ENCODE measurements at places on chromosomes 13 and 19.

GRCh38 chr19:39246951-39247669 is 1.5 kb downstream of the IFNL4 start:
- no peak for DNase-seq

- DNase-seq, result no peak
Observed at GRCh38 chr19:19075126-19075525, 11.3 kb downstream of the SLC25A42 start.

DNA sequence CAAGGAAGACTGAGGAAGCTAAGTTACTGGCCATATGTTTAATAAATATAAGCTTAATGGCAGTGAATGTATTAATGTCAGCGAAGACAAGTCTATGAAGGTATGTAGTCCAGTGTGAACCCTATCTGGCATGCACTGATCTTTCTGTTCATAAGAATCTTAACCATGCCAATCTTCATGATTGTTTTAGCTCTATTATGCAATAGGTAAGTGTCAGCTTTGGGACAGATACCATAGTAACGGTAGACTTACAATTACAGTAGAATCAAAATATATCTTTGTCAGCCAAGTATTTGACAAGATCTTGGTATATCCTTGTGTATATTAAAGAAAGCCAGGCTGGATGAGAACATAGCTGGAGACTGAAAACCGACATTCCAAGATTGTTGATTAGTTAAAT is 428.5 kb downstream of the SPRY2 start:
- no peak for DNase-seq

- DNase-seq, result no peak
Observed at GRCh38 chr13:23510979-23511735, 59.1 kb upstream of the TNFRSF19 start.

GRCh38 chr13:29005763-29006120 is 185.6 kb downstream of the MTUS2 start:
- DNase-seq, result no peak

DNA sequence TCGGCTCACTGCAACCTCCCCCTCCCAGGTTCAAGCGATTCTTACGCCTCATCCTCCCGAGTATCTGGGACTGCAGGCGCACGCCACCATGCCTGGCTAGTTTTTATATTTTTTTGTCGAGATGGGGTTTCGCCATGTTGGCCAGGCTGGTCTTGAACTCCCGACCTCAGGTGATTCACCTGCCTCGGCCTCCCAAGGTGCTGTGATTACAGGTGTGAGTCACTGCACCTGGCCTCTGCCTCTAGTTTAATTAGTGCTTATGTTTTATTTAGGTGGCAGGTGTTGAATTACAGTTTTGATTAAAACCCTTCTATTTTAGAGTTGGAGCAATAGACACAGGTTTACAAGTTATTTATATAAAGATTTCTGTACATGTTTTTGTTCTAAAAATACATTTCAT is 42.8 kb downstream of the ATP11A start:
- peak; percentile 95 for DNase-seq

GRCh38 chr19:31498781-31499180 is 149.5 kb upstream of the TSHZ3 start:
- DNase-seq, result no peak

GRCh38 chr13:64591971-64592370 is 2638.2 kb downstream of the PCDH9 start:
- DNase-seq, result no peak

DNA sequence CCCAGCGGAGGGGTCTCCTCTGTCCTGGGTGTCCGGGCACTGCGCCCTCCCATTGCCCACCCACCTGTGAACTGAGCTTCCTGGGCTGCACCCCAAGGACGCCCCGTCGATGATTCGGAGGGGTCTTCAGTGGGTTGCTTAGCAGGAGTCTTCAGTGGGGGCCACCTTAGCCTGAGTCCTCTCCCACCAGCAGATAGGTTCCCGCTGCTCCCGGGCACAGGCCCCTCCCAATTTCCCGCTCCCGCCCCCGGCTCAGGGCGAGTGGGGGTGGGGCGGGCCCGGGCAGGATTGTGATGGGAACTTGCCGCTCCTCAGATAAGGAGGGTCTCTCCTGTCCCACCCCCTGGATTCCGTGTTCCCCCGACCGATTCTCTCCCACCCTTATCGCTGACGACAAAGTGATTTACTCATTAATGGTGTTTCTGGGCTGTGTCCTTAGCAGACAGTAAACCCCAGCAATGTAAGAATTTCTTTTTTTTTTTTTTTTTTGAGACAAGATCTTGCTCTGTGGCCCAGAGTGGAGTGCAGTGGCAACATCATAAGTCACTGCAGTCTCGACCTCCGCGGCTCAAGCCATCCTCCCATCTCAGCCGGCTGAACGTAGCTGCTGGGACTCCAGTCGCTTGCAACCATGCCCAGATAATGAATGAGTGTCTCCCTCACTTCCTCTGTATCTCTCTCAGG is 655 bp upstream of the S1PR5 start:
- no peak for DNase-seq

- no peak for DNase-seq
Observed at GRCh38 chr13:39284801-39285388, 246.6 kb downstream of the NHLRC3 start.

GRCh38 chr13:108957369-108958012 is 328.1 kb downstream of the MYO16 start:
- DNase-seq, result no peak

DNA sequence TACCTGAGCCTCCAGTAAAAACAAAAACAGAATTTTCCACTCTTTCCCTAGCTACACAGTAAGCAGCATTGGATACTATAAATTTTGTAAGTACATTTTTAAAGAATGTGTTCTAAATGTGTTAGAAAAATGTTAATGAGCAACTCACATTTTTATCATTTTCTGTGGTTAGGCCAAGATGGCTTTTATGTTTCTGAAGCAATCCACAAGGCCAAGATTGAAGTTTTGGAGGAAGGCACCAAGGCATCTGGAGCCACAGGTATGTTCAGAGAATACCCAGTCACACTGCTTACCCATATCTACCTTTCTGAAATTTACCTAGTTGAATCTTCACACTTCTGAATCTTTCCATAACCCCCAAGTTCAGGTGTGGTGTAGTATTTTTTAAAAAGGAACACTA is 21.6 kb downstream of the SERPINE3 start:
- DNase-seq, result no peak

Data from NCI-H1417 treated with DMSO at 0.1 percent for 48 hours (cell line).